Psoas muscle (tissue), 8 donors: ENCODE measurements at places on chromosomes 2 and 18. TPM values are rescaled to one million over a fixed set of nuclear protein-coding genes. Genes with fewer than 3 reads are reported as not detected.
A peak's percentile ranks its signal among the peaks of the same experiment; 100 is the strongest.

The SLC9A4 gene
- not detected for total RNA-seq

The PID1 gene
- total RNA-seq = 4.3 TPM

The POU3F3 gene
- not detected for total RNA-seq

DNA sequence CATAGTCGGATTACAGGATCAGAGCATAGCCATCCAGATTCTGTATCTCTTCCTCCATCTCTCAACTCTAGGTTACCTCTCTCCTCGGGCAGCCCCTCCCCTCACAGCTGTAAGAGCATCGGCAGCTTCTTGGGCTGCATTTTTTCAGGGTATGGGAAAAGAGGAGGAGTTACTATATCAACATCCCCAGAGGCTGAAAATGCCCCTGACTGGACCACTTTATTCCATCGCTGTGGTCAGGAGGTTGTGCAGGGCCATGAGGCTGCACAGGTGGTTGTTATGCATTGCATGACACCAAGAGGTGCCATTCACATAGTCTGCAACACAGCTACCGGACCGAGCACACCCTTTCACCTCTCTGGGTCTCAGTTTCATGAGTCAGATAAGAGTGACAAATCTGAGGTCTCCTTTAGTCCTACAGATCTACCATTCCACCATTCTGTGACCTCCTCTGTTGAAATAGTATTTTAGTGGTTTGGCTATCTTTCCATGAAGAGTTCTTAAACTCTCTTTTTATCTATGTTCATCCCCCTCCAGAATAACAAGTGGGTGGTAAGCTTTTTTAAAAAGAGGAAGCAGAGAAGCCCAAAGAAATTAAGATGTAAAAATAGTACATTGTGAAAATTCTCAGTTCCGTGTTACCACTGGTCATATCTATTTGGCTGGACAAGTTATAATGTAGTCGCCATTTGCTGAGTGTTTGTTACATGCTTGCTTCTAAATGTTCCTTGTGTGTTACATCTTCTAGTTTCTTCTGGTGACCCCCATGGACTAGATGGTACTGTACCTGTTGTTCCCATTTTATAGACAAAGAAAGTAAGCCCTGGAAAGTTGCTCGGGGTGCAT is 56.6 kb upstream of the SLC1A4 start:
- no peak for DNase-seq
- peak overlapping the region; percentile 39 for H3K27ac ChIP-seq

- DNase-seq = no peak
- H3K27me3 ChIP-seq = no peaks in the 10 kb centered on the region
- no peak overlapping the region for H3K4me3 ChIP-seq
- no peak overlapping the region for H3K27ac ChIP-seq
- no peaks in the 10 kb centered on the region for H3K4me1 ChIP-seq
- no peaks in the 10 kb centered on the region for H3K36me3 ChIP-seq
These were observed 979.5 kb upstream of the CELF4 start for GRCh38 chr18:38545071-38545470.

DNA sequence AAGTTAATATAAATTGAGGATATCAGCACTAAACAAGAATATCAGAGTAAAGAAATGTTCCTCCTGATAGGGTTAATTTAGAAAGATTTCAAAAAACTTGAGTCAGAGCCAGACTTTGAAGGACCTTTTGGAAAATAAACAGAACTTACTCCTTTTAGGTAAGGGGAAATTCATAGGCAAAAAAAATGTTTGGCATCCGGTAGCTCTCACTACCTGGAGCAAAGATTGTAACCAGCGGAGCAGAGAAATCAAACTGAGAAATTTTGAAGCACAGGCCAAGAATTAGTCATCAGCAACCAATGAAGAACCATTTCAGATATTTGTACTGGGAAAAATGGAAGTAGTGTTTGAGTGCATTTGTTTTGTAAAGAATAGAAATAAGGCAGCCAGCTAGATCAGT is 113.0 kb downstream of the ICA1L start:
- H3K36me3 ChIP-seq = peaks cover 38% of the 10 kb centered on the region
- no peak overlapping the region for H3K4me3 ChIP-seq
- no peaks in the 10 kb centered on the region for H3K27me3 ChIP-seq
- H3K27ac ChIP-seq = no peak overlapping the region

- no peaks in the 10 kb centered on the region for H3K27me3 ChIP-seq
- H3K36me3 ChIP-seq = no peaks in the 10 kb centered on the region
- no peak for DNase-seq
- H3K4me3 ChIP-seq = no peak overlapping the region
- H3K4me1 ChIP-seq = no peaks in the 10 kb centered on the region
- H3K27ac ChIP-seq = no peak overlapping the region
These were observed 102.8 kb upstream of the SALL3 start for GRCh38 chr18:78876868-78877267.

- H3K4me3 ChIP-seq = no peak overlapping the region
- H3K27me3 ChIP-seq = no peaks in the 10 kb centered on the region
- no peaks in the 10 kb centered on the region for H3K4me1 ChIP-seq
- H3K36me3 ChIP-seq = no peaks in the 10 kb centered on the region
- DNase-seq = no peak
These were observed 61.8 kb downstream of the CDH2 start for GRCh38 chr18:28115149-28115550.

GRCh38 chr18:493986-494983 is 6.2 kb downstream of the COLEC12 start:
- no peak for DNase-seq
- H3K27ac ChIP-seq = no peak overlapping the region
- H3K27me3 ChIP-seq = peaks cover 3% of the 10 kb centered on the region
